ENCODE measurements at places on chromosomes 12 and 14.

GRCh38 chr12:84955298-84955697 lies 42.7 kb upstream of the SLC6A15 start:
- no peak for DNase-seq

DNA sequence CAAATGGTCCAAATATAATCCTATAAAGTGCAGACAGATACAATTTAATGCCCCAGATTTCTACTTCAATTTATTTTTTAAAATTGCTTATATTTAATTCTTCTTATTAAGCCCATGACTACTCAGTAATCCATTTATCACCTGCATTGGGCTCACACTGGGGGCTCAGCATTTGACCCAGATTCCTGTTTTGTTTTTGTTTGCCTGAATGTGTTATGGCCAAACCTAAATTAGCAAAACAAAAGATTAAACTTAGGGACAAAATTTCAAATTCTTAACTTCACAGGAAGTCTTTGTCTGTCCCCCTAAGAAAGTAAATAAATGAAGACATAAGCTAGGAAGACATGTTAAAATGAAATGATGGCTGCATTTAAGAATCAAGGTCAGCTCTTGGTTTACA lies 322.3 kb downstream of the RMST start:
- DNase-seq = no peak

GRCh38 chr14:102591372-102591943 lies 991 bp upstream of the RCOR1 start:
- no peak for DNase-seq

GRCh38 chr12:12721814-12722434 lies 4.8 kb downstream of the CDKN1B start:
- no peak for DNase-seq

DNA sequence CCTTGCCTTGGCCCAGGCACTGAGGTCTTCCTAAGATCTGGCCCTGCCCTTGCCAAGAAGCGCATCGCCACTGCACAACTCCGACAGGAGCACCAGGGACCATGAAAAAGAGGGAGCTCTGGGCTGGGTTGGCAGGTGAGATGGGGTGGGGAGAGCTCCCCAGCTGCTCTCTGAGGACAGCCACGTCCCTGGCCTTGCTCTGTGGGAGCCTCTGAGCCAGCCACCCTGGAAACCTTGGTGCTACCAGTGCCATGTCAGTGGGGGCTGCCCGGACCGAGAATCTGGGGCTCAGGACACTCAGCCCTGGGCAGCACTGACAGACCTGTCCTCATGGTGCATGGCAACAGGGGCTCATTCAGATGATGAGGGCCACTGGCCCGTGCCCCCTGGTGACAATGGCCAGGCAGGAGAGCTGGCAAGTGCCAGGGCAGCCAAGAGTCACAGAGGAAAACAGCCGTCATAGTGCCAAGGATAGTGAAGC lies 134.8 kb downstream of the ZFP36L1 start:
- no peak for DNase-seq

DNA sequence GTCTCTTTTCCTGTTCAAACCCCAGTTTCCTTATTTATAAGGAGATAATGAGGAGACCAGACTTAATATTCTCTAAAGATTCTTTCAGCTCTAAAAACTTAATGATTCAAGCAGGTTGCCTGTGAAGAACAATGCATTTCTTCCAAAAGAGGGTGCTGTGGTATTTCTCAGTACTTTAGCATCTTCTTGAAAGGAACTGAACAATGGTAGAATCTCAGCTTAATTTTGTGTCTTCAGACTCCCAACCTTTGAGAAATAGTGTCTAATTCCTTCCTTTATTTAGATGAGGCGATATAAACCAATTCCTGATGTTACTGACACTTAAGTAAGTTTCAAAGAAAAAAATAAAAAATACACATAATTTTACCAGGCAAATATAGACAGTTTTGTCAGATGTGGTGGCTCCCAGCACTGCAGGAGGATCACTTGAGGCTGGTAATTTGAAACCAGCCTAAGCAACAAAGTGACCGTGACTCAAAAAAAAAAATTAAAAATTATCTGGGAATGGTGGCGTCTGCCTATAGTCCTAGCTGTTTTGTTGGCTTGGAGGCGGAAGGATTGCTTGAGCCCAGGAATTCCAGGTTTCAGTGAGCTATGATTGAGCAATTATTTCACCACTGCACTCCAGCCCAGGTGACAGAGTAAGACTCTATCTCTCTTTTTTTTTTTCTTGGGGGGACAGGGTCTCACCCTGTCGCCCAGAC lies 76.9 kb upstream of the PSMA6 start:
- DNase-seq = peak; percentile 75

DNA sequence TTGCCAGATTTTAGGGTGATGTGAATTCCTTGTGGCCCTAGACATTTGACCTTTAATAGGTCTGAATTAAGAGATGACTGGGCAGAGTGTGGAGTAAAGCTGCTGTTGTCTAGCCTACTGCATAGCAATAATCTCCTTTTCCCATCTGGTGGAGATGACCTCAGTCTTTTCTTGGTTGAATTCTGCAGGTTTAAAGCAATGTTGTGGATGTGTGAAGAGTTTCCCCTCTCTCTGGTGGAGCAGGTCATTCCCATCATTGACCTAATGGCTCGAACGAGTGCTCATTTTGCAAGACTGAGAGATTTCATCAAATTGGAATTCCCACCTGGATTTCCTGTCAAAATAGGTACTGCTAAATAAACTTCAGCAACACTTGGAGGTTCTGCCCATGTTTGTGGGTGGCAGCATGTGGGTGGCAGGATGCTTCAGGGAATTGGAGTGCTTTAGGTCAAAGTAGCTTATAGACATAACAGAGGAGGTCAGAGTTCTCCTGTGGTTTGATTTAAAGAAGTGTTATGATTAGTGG lies 19.0 kb downstream of the C12orf76 start:
- no peak for DNase-seq

DNA sequence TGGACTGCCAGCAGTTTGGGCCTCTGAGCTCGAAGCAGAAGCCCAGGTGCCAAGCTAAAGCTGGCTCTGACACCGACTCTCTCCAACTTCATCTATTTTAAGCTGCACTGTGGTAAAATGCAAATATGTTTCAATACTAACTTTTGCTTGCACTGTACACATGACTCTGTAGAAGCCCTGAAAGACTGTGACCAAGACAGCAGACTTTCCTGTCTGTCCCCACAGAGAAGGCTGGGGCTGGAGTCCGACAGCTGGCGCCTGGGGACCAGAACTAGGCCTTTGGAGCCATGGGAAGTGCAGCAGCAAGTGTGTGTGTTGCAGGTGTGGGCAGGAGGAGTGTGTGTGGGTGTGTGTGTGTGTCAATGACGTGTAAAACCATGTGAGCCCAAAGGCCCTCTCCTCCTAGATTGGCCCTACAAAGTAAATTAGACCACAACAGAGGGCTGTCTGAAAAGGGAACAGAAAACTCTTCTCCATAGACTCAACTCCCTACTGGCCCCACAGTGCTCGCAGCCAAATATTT lies 16.4 kb upstream of the RAB35 start:
- DNase-seq = no peak

GRCh38 chr12:54389607-54390175 lies 5.2 kb upstream of the ZNF385A start:
- no peak for DNase-seq

GRCh38 chr12:9755567-9755966 lies 5.1 kb downstream of the CD69 start:
- no peak for DNase-seq

- DNase-seq = no peak
Measured at GRCh38 chr14:102507857-102508312, 1.7 kb downstream of the ANKRD9 start.

DNA sequence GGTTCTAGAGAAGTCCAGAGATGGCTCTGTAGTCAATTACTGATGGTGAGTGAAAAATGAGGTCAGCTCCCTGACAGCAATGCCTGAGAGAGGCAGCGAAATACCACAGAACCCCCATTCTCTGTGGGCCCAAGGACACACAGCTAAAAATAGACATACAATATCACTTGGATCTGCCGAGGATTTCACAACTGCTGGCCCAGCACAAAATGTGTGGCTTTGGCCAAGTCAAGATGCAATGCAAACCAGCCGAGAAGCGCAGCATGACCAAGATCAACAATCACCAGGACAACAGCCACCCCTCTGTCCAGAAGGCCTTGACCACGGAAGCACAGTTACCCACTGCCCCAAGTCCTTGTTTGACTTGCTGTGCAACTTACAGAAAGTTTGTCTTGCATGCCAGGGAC lies 52.2 kb downstream of the CKAP4 start:
- peak; percentile 98 for DNase-seq
